Stimulated activated CD4-positive, alpha-beta T cell treated with anti-CD3 and anti-CD28 coated beads, Interleukin-4, amount 100 ng/mL, for 1 hour (primary cell): ENCODE measurements at places on chromosomes 2 and 18.

- DNase-seq, result no peak
Observed at GRCh38 chr2:23375448-23375847, 9.5 kb upstream of the KLHL29 start.

GRCh38 chr18:75240433-75240832, 29.8 kb downstream of the TSHZ1 start:
- no peak for DNase-seq

DNA sequence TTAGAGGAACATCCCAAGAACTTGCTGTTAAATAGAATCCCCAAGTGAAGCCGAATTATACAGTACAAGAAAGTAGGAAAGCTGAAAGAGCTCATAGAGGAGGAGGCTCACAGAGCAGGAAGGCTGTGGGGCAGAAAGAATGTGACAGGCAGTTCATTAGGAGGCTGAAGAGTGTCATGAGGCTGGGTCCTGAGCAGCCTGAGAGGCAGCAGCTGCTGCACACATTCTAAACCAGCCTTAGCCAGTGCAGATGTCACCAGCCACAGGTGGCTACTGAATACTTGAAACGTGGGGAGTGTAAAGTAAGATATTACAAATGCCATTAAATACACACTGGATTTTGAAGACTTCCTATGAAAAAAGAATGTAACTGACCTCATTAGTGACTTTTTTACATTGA, 490.2 kb upstream of the KLHL29 start:
- no peak for DNase-seq

- DNase-seq, result no peak
Observed at GRCh38 chr2:191582355-191582754, 95.6 kb upstream of the NABP1 start.

- DNase-seq, result no peak
Observed at GRCh38 chr2:128642821-128643220, 324.2 kb upstream of the HS6ST1 start.

- DNase-seq, result no peak
Observed at GRCh38 chr18:74225193-74225840, 66.4 kb downstream of the CYB5A start.

GRCh38 chr2:177252808-177253531, 11.6 kb downstream of the NFE2L2 start:
- no peak for DNase-seq

GRCh38 chr2:24375349-24376087, 15.2 kb upstream of the ITSN2 start:
- DNase-seq, result no peak

- DNase-seq, result no peak
Observed at GRCh38 chr2:74107071-74107470, 40.6 kb downstream of the BOLA3 start.

- DNase-seq, result no peak
Observed at GRCh38 chr18:59518705-59519104, 159.6 kb upstream of the LMAN1 start.

- DNase-seq, result no peak
Observed at GRCh38 chr2:18777250-18777812, 188.0 kb upstream of the NT5C1B start.

DNA sequence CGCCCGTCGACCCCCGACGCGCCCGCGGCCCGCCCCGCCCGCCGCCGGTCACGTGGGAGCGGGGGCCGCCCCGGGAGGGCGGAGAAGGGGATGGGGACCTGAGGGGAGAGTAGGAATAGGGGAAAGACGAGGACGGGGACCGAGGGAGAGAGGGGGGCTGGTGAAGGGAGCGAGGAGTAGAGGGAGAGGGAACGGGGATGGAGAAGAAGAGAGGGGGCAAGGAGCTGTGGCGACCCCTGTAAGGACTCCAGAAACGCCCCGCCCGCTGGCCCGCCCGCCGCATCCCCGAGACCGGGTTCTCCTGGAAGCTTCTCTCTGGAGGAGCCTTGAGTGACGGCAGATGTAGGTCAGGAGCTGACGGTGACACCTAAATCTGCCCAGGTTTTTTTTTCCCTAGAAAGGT, 615 bp downstream of the ADNP2 start:
- no peak for DNase-seq

GRCh38 chr2:135149251-135149650, 97.2 kb downstream of the RAB3GAP1 start:
- no peak for DNase-seq

GRCh38 chr2:112480530-112481049, 1.4 kb upstream of the TTL start:
- DNase-seq, result peak; percentile 8

DNA sequence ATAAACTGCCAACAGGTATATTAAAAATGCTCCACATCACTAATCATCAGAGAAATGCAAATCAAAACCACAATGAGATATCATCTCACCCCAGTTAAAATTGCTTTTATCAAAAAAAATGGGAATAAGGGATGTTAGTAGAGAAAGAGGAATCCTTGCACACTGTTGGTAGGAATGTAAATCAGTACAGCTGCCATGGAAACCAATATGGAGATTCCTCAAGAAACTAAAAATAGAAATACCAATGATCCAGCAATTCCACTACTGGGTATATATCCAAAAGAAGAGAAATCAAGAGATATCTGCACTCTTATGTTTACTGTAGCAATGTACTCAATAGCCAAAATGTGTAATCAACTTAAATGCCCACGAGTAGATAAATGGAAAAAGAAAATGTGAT, 40.6 kb downstream of the ZRANB3 start:
- no peak for DNase-seq

DNA sequence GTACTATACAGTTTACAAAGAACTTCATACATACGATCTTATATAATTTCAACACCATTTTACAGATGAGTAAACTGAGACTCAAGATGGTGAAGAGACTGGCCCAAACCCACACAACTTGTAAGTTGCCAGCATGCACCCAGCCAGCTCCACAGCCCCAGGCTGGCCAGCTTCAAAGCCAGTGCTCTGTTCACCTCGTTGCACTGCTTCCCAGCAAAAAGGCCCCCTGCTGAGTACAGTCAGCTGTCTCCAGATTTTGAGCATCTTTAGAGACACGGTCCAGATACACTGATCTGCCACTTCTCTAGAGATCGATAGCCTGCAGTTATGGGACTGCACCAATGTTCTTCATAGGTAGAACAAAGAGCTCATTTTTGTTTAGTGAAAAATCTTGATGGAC, 257.2 kb upstream of the CHAC2 start:
- no peak for DNase-seq

- no peak for DNase-seq
Observed at GRCh38 chr2:235146871-235147565, 195.2 kb downstream of the SH3BP4 start.

DNA sequence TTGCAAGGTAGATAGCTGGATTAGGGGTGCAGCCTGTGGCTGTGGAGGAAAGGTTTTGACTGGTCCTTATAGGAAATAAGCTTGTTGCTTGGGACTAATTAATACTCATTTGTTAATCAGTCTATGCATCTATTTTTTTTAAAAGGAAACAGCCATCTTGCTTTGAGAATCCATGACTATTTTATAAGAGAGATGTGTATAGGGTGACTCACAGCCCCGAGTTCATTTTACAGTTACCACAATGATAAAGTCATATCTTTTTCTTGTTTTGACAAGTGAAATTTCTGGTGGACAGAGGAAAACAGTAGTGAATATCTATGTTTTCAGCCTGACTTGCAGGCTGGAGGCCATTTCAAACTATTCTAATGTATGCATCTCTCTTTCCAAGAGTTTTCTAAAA, 193.5 kb upstream of the CCDC68 start:
- no peak for DNase-seq

- no peak for DNase-seq
Observed at GRCh38 chr2:238848691-238848975, 748 bp downstream of the TWIST2 start.

- no peak for DNase-seq
Observed at GRCh38 chr2:36425608-36426355, 70.2 kb downstream of the CRIM1 start.

DNA sequence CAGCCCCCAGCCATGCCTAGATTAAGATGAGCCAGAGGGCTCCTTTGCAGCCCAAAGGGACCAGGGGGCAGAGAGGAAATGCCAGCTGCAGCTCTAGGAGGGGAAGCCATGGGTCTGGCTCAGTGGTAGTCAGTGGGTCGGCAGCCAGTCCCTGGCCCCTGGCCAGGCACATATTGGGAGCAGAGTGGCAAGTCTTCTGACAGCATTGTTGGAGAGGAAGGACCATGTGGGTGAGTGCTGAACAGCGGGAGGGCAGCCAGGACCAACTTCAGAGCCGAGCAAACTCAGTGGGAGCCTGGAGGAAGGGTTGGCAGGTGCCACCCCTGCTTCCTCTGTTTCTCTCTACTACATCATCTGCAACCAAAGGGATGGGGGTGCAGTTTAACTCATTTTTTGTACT, 140.5 kb upstream of the PELI1 start:
- no peak for DNase-seq

GRCh38 chr2:119520696-119521432, 3.4 kb downstream of the SCTR start:
- DNase-seq, result no peak

DNA sequence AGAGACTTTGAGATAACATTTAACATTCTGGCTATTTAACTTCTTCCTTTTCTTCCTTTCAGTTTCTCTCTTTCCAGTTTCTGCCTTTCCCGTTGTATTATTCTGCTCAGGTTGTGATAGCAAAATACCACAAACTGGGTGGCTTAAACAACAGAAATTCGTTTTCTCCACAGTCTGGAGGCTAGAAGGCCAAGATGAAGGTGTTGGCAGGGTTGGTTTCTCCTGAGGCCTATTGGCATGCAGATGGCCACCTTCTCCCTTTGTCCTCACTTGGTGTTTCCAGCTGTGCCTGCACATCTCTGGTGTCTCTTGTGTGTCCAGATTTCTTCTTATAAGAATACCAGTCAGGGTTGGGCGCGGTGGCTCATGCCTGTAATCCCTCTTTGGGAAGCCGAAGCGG, 34.0 kb downstream of the PHLPP1 start:
- DNase-seq, result no peak

- no peak for DNase-seq
Observed at GRCh38 chr2:169585673-169586072, 1.5 kb downstream of the PPIG start.

- DNase-seq, result no peak
Observed at GRCh38 chr2:160288324-160288723, 88.3 kb upstream of the ITGB6 start.

DNA sequence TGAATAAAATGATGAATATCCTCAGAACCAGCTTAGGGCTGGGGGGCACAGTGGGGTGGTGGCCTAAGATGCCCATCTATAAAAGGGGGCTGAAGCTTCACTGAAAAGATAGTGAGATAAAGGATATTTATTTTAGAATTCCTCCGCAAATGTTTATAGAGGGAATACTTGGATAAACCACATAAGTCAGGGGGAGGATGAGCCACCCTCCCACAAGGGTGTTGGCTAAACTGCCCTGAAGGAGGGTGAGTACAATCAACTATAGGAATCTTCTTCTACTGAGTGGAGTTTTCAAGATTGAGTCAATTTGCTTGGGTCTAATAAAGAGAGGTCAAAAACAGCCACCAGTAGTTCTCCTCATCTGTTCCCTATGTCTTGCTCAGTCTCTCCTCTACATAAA, 114.5 kb upstream of the TANK start:
- no peak for DNase-seq

GRCh38 chr18:65227970-65228369, 522.8 kb upstream of the CDH7 start:
- DNase-seq, result no peak
